AG09319 (cell line): ENCODE measurements at places on chromosomes 4 and X.

DNA sequence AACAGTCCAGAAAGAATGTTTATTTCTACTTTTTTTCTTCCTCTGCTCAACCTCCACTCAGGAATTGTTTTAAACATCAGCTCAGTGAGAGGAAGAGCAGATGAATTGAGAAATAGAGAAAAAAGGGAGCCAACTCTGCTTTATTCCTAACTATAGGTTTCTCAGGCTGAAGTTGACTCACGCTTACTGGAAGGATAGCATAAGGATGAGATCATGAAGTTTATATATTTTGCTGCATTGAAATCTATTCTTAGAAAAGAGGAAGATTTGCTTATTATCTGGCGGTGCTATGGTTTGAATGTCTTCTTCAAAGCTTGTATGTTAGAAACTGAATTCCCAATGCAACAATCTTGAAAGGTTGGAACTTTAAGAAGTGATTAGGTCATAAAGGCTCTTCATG is 1673.4 kb upstream of the PCDH7 start:
- no peak for DNase-seq

- DNase-seq = no peak
These were observed 46.6 kb upstream of the FAM47C start for GRCh38 chrX:36961590-36961989.

DNA sequence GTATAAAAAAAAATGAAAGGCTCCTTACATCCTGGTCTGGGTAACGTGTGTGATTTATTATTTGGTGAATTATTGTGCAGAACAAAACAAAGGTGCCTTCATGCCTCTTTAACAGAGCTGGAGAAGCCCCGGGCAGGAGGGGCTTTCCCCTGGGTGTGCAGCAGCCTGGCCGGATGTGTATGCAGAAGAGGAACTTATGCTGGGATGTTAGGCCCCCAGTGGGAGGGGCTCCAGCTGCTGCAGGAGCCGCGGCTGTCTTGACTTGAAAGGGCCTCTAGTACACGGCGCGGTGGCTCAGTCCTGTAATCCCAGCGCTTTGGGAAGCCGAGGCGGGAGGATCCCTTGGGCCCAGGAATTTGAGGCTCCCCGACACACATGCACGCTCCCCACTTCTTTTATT is 16.0 kb downstream of the CCNQ start:
- DNase-seq = no peak

DNA sequence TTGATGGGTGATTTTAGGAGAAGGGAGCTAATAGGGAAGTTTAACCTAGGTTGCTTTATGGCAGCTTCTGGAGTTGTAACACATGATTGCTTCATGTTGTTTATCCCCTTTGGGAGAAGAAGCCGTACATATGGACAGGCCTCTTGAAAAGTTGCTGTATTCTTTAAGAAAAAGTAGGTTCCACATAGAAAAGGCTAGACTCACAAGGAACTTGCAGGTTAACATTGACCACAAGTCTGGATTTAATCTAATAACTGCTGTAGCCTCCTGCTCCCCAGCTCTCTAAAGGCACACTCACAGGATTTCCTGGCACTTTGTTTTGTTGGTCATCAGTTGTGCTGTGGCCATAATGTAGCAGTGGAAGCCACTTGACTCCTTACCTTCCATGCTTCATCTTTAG is 19.7 kb downstream of the FNIP2 start:
- DNase-seq = no peak
